ENCODE measurements at places on chromosomes 13 and 19.

- DNase-seq: no peak
These were observed 190.2 kb downstream of the GPC6 start for GRCh38 chr13:93416736-93417355.

- DNase-seq: no peak
These were observed 491 bp downstream of the CCER2 start for GRCh38 chr19:38911388-38912001.

DNA sequence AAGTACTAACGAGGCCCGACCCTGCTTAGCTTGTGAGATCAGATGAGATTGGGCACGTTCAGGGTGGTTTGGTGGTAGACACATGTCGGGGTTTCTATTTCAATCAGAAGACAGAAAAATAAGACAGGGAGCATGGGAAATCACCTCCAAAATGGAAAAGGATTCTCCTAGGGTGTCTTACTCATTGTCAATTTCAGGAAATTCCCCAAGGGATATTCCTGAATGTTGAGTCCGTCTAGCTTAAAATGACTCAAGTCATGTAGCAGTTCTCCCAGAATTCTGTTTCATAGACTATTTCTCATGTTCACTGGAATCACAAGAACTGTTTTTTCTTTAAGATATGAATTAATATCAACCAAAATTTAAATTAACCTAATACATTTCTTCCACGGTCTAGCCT, 380.1 kb downstream of the EFNB2 start:
- DNase-seq: no peak

DNA sequence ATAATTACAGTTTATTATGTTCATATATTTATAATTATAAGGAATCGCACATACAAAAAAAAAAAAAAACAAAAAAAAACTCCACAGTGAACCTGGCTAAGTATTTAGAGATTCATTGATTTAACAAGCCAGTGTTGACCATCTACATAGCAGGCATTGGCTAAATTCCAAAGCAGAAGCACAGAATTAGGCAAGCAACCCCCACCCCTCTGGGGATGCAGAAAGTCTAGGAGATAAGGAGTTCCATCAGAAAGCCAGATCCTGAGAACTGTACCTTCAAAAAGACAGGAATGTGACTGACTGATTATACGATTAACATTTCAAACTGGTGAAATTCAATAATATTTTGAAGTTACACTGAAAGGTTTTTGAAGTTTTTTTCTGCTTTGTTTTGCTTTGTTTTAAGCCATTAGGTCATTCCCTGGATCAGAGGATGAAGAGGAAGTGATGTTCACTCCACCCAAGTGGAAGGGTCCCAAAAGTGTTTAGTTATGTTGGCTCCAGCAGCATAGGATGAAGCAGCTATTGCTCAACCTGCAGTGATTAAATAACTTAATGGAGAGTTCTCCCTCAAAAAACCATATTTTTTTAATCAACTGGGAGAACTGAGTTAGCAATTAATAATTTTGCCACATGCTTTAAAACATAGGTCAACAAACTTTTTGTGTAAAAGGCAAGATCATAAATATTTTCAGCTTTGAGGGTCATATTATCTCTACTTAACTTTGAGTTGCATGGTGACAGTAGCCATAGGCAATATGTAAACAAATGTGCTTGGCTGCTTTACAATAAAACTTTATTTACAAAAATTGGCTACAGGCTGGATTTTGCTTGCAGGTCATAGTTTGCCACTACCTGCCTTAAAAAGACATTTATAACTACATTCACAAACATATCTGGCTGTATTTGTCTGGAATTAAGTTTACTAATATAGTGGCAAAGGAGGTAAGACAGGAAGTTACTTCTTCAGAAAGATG, 49.6 kb downstream of the DOCK9 start:
- DNase-seq: no peak

DNA sequence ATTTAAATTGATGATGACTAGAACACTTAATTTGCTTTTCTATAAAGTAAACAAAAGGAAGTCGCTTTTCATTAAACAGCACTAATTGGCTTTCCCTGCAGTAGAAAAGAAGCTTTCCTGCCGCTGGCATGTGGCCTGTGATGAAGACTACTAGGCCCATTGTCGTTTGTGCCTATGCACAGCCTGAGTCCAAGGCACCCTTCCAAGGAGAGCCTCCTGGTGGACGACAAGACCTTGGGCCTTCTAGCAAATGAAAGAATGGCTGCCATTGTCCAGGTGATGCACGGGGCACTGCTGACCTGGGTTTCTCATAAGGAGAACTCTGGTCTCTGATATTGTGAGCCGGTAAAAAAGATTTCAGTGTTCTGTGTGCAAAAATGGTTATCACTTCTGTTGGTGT, 233.0 kb downstream of the COL4A1 start:
- DNase-seq: no peak

- no peak for DNase-seq
These were observed 38.7 kb downstream of the NFIX start for GRCh38 chr19:13033819-13034611.

DNA sequence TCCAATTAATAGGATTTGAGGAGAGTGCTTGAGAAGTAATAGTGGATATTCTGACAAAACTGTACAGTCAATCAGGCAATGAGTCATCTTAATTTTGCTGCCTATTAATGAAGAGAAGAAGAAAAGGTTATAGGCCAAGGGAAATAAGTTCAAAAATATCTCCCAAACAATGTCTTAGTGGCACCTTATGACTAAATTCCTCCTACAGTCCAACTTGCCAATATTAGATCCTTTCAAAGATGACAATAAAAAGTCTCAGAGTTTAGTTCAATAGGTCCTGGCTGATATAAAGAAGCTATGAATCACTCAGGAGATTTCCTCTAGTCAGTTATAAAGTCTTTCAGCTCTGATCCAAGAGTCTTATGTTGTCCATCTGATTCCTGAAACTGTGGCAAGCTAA, 27.9 kb downstream of the UGGT2 start:
- no peak for DNase-seq

- DNase-seq: no peak
These were observed 87.3 kb upstream of the FARP1 start for GRCh38 chr13:98055623-98056022.

DNA sequence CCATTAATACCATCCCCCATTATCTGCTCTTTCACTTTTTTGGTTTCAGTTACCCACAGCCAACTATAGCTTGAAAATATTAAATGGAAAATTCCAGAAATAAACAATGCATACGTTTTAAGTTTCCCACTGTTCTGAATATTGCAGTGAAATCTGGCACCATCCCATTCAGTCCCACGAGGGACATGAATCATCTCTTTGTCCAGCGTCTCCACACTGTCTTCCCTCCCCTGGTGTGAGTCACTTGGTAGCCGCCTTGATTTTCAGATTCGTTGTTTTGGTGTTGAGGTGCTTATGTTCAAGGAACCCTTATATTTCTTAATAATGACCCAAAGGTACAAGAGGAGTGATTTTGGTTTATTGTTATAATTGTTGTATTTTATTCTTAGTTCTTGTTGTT, 246.1 kb downstream of the DCT start:
- DNase-seq: peak; percentile 42

DNA sequence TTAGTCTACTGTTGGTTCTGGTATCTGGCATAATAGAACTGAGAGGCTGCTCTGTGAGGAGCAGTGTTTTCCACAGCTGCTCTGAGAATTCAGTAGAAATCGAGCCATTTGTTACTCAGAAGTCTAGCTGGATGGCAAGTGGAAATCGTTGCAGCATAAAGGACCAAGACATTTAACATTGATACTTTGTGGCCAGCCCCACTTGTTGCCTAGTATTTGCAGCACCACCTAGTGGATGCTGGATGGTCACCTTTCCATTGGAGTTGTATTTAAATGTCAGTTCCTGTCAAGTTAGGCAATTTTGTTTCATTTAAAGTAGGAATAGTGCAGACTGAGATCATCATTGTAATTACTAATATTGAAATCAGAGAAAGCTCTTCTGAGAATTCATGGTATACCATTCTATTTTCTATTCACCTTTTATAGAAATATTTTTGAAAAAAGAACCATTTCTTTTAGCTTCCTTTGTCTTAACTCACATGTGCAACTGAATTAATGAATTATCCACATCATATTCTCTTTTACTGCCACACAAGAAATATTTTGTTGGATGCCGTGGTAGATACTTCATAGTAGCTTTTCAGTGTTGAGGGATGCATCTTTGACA, 64.6 kb downstream of the PDS5B start:
- DNase-seq: no peak

DNA sequence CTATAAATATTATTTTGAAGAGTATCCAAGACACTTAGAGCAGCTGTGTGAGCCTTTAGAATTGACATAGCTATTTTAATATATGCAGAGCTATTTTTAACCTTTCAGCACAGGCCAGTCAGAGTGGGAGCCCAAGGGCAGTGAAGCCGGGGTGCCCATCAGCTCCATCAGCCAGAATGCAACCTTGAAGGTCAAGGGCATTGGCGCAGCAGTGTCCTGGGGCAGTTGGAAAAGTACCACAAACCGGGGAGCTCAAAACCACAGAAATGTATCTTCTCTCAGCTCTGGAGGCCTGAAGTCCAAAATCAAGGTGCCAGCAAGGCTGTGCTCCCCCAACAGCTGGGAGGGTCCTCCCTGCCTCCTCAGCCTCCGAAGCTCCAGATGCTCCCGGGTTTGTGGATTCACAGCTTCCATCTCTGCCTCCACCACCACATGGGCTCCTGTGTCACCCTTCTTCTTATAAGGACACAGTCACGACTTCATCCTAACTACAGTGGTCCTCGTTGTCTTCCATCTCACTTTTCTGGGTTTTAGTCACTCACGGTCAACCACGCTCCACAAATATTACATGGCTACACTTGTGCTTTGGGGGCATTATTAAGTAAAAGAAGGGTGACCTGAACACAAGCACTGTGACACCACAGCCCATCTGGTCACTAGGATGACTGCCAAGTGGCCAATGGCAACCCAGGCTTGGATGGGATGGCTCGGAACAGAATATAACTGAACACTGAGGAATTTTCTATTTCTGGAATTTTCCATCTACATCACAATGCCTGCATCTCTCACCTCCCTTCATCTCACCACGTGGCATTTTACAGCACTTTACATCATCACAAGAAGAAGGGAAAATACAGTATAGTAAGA, 15.9 kb upstream of the GAS6 start:
- no peak for DNase-seq

GRCh38 chr13:31101472-31102170, 60.1 kb downstream of the HSPH1 start:
- no peak for DNase-seq

DNA sequence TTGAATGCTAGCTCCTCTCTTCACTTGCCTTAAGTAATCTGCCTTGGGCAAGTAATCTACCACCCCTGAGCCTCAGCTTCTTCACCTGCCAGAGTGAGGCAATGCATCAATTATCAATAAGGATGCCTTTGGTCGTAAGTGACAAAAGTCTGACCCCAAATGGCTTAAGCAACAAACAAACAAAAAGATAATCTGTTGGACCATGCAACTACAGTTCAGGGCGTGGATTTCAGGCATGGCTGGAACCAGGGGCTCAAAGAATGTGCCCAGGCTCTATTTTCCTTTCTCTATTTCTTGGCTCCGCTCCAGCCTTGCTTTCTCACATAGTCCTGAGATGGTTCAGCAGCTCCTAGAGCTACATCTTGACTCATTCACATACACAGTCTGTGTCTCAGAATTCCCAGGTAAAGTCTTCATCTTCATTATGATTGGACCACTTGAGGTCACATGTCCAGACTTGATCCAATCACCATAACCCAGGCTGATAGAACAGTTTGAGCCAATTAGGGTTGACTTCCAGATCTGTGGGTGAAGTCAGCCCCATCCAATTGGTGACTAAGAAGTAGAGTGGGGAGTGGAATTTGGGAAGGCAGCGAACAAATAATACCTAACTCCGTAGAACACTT, 29.6 kb downstream of the ACSBG2 start:
- no peak for DNase-seq

DNA sequence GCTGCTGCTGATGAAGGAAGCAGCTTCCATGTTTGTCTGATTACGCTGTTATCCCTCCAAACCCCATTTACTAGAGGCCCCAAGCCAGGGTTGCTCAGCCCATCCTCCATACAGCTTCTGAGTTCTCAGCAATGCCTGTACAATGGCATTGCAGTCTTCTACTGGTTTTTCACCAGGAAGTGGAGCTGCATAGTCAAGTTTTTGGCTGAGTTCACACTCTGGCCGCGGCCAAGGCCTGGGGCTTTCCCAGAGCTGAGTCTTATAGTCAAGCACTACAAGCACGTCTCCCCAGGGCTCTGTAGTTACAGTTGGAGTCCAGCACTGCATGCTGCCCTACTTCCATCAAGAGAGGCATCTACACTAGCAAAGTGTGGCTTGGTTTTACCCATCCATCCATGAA, 182.5 kb downstream of the POU4F1 start:
- no peak for DNase-seq

DNA sequence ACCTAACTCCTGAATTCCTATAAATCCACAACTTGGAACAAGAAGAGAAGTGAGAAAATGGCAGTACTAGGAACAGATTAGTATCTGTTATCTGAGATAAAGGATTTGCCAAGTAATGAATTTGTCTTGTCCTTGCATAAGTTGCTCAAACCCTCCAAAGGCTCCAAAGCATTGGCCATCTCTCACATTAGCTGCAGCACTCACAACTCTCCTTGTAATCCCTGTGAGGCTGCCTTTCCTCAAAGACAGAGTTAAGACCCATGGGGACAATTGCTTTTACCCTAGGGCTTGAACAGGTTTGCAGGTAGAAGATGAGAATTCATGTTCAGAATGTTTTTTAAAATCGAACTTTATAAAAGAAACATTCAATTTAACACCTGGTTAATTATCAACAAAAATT, 1702.2 kb downstream of the EFNB2 start:
- DNase-seq: no peak

- no peak for DNase-seq
These were observed 192.8 kb upstream of the TSC22D1 start for GRCh38 chr13:44768775-44769581.

DNA sequence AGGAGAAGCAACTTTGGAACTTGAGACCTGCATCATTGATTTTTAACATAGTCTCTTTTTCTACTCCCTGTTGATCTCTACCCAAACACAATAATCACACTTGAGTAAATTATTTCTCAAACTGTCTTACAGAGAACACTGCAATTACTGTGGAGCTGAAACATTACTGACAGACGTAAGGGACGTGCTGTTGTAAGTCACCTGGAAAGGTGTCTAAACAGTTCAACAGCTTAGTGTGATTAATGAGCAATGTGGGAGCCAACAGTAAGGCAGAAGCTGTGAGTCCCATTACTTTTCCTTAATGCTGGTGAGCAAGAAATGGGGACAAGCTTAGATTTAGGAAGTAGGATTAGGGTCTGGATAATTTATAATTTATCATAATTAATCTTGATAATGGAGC, 265.7 kb downstream of the DLEU7 start:
- no peak for DNase-seq

GRCh38 chr19:18832306-18833140, 764 bp downstream of the UPF1 start:
- no peak for DNase-seq

DNA sequence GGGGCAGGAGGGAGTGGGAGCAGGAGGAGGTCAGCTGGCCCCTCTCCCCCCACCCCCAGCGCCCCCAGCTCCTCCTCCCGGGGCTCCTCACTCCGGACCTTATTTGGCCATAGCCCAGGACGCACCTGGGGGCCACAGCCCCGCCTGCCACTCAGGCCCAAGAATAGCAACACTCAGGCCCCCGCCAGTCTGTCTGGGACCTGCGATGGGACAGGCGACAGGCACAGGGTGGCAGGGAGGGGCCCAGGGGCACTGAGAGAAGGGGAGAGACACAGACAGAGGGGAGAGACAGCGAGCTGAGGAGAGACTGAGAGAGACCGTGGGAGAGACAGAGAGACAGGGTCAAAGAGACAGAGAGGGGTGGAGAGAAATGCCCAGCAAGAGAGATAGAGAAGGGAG, 10.2 kb downstream of the JOSD2 start:
- no peak for DNase-seq

Data from H54 (cell line).